ENCODE measurements at places on chromosomes 11 and 22.

DNA sequence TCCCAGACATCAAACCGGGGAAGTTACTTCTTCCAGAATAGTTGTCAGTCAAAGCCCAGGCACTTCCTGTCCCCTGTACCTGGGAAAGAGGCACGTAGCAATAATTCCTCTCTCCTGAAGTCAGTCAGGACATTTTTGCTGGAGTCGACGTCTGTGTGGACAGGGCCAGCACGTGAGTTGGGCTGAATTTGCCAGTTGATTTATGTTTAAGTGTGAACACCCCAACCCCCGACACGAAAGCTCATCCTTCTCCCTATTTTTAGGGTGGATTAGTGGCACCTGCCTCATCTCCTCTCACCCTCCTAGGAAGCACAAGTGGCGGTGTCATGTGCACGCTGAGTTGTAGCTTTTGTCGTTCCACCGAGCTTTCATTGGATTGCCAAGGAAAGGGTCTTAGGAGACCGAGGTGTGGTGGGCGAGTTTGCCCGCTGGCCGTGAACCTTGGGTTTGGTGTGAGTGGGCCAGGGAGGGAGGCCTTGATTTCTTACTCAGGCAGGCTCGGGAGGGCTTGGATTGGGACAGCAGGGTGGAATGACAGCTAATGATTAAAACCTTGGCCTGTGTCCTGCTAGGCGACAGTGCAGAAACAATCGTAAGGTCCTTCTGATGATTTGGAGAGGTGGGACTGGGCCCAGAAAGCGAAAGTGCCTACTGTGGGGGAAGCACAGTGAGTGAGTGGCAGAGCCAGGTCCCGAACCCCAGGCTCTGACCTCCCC lies 87.0 kb upstream of the CRYBB3 start:
- DNase-seq: peak; percentile 54

- no peak for DNase-seq
These were observed 7.5 kb upstream of the SIDT2 start for GRCh38 chr11:117171007-117171403.

- no peak for DNase-seq
These were observed 22.8 kb upstream of the RELT start for GRCh38 chr11:73353422-73353821.

- peak; percentile 79 for DNase-seq
These were observed 232.7 kb upstream of the B3GAT1 start for GRCh38 chr11:134644476-134645456.

- peak; percentile 70 for DNase-seq
These were observed 18.2 kb upstream of the WDR74 start for GRCh38 chr11:62857541-62857982.

DNA sequence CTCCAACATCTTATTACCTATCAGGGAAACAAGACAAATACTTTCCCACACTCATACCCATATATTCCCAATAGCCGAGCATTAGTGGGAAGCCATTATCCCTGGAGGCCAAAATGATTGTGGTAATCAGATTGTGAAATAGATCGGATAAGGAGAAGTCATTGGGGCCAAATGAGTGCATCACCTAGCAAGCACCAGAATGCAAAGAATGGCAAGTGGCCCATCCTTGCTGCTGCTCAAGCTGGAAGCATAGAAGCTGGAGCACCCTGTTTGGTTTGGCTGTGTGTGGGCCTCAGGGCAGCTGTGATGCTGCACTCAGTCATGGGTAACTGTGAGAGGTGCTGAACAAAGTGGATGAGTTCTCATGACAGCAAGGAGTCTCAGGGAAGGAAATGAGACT lies 18.7 kb upstream of the DBX1 start:
- no peak for DNase-seq

GRCh38 chr11:72229336-72229924 lies 4.9 kb downstream of the INPPL1 start:
- DNase-seq: no peak

GRCh38 chr22:20451920-20452319 lies 14.3 kb upstream of the SCARF2 start:
- no peak for DNase-seq

DNA sequence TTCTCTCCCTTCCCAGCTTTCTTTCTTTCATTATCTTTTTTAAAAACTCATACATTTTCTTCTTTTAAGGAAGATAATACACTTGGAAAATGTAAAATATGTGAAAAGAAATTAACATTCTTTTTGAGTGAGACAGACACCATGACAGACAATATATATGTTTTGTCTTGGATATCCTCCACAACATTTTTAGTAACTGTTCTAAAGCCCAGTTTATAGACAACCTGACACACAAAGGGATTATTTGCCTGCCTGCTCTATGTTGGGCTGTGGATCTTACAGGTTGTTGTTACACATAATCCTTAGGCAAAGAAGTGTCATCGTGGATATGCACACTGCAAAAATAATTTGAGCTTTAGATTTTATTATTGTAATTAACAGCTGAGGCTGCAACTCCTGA lies 301.4 kb upstream of the PDGFD start:
- no peak for DNase-seq

DNA sequence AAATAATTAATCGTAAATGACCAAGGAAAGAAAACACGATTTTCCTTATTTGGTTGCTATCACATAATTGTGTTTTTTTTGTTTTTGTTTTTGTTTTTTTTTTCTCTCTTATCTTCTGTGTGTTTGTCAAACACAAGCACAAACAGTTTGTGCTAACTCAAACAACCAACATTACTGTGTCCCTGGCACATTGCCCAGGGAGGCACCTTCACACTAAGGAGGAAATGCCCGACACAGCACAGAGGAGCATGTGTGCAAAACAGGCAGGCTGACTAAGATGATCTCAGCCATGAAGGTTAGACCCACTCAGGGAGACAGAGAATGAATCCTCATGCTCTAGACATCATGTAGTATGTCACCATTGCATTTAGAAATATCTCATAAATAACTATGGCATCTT lies 130.1 kb downstream of the SOX6 start:
- peak; percentile 97 for DNase-seq

- no peak for DNase-seq
These were observed 99.1 kb upstream of the CHRM4 start for GRCh38 chr11:46490666-46491065.

DNA sequence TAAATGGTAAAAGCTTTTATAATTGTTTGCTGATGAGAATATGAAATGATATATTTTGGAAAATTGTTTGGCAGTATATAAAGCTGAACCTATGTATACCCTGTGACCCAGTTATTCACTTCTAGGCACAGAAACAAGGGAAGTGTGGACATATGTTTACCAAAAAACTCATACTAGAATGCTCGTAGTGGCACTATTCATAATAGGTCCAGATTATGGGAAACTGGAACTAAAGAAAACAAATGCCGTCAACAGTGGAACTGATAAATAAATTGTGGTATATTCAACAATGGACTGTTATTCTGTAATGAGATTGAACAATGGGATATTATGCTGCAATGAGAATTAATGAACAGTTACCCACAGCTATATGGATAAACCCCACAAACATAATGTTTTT lies 32.8 kb downstream of the CSTPP1 start:
- no peak for DNase-seq

GRCh38 chr22:37965940-37966664 lies 12.6 kb downstream of the POLR2F start:
- DNase-seq: no peak

DNA sequence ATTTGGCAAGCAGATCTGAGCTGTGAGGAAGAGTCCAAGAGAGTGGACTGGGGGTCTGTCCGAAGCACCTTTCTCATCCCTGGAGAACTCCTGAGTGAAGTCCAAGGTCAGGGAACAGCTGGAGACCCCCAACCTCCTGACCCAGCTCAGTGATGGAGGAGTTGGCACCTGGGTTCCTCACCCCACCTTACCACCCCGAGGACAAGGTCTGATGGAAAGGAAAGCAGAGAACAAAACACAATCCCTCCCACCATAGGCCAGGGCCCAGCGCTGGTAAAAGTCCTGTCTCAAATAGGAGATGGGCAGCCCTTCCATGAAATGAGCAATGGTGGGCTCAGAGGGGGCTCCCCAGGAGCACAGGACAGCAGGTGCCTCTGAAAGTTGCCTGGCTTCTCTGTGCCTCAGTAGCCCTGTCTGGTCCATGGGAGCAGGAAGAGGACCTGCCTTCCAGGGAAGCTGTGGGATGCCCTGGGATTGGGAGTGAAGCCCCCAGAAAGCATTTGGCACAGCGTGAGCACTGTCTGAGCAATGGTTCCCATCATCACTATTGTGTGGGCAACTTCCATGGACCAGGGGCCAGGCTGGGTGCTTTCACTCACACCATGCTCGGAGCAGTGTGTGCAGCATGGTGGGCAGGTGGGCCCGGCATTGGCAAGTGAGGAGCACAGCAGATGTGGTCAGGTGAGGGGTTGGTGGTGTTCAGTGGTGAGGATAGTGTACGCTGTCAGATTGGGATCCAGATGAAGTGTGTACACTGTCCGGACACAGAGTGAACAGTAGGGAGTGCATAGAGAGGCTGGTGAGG lies 7.5 kb downstream of the TRIM29 start:
- no peak for DNase-seq

DNA sequence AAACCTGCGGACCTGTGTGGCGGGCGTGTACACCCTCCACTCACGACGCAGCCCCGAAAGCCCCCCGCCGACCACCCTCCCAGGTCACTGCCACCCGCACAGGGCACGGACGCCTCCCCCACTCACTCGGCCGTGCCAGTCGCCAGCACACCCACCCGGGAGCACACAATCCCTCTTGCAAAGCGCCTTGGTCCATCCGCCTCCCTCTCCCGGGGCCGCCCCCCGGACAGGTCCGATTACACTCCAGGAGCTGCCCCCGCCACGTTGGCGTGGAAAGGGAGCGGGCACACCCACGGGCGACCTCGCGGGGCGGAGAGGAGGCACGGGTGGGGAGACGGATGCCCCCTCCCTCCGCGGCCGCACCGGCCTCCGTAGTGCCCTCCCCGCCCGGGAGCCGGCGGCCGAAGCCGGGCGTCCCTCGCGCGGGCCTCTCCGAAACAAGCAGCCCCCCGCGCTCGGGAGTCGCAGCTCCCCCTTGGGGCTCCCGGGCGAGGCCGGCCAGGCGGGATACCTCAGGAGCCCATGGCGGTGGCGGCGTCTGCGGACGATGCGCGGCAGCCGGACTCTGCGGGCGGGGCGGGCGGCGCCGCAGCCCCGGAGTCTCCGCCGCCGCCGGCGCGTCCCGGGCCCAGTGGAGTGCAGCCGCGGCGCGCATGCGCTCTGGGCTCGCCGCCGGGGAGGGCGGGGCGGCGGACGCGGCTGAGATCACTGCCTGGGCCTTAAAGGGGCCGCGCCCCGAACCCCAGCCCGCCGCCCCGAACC lies at the start of gene TMEM184B:
Gene TMEM184B (minus strand): TSS at position 638 of the 762 bp plus-strand sequence. CDS start 25,049 bp downstream, outside the sequence.
- peak; percentile 61 for DNase-seq

GRCh38 chr11:64229744-64230170 lies 591 bp upstream of the DNAJC4 start:
- DNase-seq: no peak

GRCh38 chr11:12430954-12431595 lies 53.7 kb downstream of the PARVA start:
- no peak for DNase-seq

GRCh38 chr11:67364169-67364568 lies 9.2 kb downstream of the CLCF1 start:
- DNase-seq: no peak

- peak; percentile 23 for DNase-seq
These were observed 1.2 kb downstream of the ACRV1 start for GRCh38 chr11:125679397-125679796.

DNA sequence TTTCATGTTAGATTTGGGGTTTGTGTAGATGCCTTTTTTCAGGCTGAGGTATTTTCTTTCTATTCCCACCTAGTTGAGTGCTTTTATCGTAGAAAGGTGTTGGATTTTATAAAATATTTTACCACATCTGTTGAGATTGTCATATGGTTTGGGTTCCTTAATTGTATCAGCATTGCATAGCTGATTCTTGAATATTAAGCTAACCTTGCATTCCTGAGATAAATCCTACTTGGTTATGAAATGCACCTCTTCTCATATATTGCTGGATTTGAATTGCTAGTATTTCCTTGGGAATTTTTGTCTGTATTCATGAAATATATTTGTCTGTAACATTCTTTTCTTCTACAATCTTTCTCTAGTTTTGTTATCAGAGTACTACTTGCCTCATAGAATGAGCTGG lies 10.1 kb downstream of the XKR3 start:
- DNase-seq: no peak

DNA sequence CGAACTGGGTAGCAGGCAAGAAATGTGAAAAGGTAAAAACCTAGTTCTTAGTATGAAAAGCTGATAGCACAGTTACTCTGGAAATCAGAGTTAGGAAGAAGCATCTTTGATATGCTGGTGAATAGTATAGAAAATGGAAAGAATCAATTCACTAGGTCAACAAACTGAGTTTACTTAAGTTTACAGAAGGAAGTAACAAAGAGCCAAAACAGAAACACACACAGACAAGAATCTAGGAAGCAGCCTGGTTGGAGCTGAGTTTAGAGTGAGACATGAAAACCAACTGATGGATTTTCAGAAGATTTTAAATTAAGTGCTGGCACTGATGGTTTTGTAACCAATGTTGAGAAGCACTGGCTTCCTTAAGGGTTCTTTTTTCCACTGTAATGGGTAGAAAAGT lies 296.3 kb downstream of the CADM1 start:
- no peak for DNase-seq

DNA sequence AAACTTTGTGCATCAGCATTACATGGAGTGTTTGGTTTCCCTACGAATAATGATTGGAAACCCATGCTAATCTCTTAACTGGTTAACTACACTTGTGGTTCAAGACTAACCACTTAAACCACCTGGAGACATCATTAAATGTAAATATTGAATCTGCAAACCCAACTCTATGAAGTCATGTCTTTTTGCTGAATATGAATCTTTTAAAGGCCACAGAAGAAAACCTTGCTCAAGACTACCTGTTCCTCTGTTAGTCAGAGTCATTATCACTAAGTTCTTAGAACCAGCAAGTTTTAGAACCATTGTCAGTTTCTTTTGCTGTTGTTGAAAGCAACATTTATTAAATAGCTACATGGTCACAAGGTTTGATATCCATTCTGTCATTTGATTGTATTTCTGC lies 70.7 kb downstream of the SIK2 start:
- DNase-seq: peak; percentile 7

DNA sequence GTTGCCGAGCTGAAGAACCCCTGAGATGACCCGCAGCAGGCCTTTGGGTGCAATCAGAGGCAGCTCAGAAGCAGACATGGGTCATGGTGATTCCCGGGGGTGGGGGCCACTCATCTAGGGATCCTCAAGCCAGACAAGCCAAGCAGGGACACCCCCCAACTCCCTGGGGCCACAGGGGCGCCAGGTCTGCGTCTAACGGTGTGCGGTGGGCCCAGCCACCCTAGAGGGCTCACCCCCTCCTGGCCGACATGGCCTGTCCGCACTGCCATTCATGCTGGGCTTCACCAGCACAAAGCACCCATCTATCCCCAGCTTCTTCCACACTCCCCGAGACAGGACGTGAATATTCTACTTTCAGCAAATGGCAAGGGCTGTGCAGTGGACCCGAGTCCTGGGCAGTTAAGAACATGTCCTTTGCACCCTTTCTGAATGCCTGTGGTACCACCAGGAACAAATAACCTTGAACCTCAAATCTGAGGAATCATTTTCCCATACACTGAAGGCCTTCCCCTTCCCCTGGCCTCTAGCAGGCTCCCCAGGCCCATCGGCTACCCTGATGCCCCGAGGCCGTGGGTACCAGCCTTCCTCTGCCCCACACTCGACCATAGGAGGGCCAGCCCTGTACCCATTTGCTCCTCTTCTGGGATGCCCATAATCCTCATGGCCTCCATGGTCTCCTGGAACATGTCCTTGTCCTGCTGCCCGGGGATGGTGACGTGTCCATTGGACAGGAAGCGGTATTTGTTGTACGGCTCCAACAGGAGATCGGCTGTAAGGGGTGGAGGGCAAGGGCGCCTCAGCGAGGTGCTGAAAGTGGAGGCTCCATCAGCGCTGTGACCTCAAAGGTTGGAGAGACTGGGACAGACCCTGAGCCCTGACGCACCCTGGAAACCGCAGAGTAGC lies 66.9 kb downstream of the APOL1 start:
- no peak for DNase-seq

GRCh38 chr11:93477684-93478234 lies 65.4 kb downstream of the SMCO4 start:
- no peak for DNase-seq
